WTC11 (cell line): ENCODE measurements at places on chromosomes 1 and 21. TPM values are rescaled to one million over a fixed set of nuclear protein-coding genes. Genes with fewer than 3 reads are reported as not detected.

GRCh38 chr1:214583113-214583512, 19.9 kb upstream of the CENPF start:
- H3K36me3 ChIP-seq, result peaks cover under 1% of the 10 kb centered on the region; the same call in 1 of the 2 replicates
- peak overlapping the region; percentile 2; the same call in 1 of the 2 replicates for H3K27ac ChIP-seq
- H3K27me3 ChIP-seq, result no peaks in the 10 kb centered on the region
- no peak for DNase-seq
- no peak overlapping the region for H3K4me3 ChIP-seq
- peaks cover 18% of the 10 kb centered on the region for H3K4me1 ChIP-seq

DNA sequence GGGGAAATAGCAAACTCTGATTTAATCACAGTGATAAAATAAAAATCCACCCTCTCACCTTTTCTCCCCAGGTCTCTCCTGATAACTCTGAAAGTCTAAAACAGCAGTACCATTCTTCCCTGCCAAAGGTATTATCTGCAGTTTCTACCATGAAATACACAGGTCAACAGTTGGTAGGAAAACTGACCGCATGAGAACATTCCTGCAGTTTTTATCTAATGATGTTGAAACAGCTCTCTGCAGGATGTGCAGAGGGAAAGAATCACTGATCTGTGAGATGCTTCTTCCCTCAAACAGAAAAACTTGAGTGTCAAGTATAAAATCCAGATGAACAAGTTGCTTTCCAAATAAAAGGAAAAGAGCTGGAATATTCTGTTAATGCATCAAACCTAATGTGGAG, 39.1 kb downstream of the KCNJ6 start:
- no peak overlapping the region for H3K4me3 ChIP-seq
- no peak overlapping the region for H3K27ac ChIP-seq
- no peaks in the 10 kb centered on the region for H3K27me3 ChIP-seq
- no peak for DNase-seq

- DNase-seq, result no peak
- no peaks in the 10 kb centered on the region for H3K36me3 ChIP-seq
- peaks cover 40% of the 10 kb centered on the region for H3K27me3 ChIP-seq
- peaks cover 12% of the 10 kb centered on the region; the same call in 1 of the 2 replicates for H3K4me1 ChIP-seq
Observed at GRCh38 chr1:182794091-182794490, 4.5 kb downstream of the NPL start.

- no peak overlapping the region for H3K27ac ChIP-seq
- DNase-seq, result no peak
- H3K36me3 ChIP-seq, result no peaks in the 10 kb centered on the region
- H3K4me3 ChIP-seq, result no peak overlapping the region
- no peaks in the 10 kb centered on the region; the same call in none of the 2 replicates for H3K27me3 ChIP-seq
Observed at GRCh38 chr1:160774886-160775719, 20.9 kb upstream of the LY9 start.

DNA sequence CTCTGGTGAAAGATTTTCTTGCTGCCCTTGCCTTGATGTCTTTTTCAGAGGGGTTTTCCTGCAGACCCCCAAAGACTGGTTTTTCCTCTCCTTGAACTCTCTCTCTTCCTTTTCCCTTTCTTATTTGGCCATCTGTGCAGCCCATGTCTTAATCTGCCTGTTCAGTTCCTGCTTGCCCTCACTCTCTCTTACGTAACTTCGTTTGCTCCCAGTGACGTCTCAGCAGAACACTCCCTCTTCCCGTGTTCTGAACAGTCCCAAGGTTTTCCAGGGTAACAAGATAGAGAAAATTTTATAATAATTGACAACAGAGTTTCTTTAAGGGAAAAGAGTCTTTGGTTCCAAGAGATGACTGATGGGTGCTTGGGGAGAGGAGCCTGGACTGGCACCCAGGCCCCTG, 109.1 kb upstream of the LMO4 start:
- no peaks in the 10 kb centered on the region for H3K27me3 ChIP-seq
- H3K27ac ChIP-seq, result no peak overlapping the region
- H3K4me3 ChIP-seq, result no peak overlapping the region
- H3K36me3 ChIP-seq, result peaks cover 18% of the 10 kb centered on the region
- DNase-seq, result no peak

DNA sequence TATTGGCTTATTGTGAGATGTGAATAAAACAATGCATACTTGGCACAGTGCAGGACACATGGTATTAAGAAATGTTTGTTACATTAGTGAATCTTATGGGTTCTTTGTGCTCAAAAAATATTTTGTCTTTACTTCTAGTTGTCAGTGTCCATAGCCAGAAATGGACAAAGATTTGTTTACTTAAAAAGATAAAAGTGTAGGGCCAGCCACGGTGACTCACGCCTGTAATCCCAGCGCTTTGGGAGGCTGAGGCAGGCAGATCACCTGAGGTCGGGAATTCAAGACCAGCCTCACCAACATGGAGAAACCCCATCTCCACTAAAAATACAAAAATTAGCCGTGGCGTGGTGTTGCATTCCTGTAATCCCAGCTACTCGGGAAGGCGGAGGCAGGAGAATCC, 654.6 kb upstream of the NEGR1 start:
- H3K36me3 ChIP-seq, result peaks cover 10% of the 10 kb centered on the region
- peaks cover 20% of the 10 kb centered on the region for H3K4me1 ChIP-seq
- H3K27me3 ChIP-seq, result no peaks in the 10 kb centered on the region
- no peak for DNase-seq

DNA sequence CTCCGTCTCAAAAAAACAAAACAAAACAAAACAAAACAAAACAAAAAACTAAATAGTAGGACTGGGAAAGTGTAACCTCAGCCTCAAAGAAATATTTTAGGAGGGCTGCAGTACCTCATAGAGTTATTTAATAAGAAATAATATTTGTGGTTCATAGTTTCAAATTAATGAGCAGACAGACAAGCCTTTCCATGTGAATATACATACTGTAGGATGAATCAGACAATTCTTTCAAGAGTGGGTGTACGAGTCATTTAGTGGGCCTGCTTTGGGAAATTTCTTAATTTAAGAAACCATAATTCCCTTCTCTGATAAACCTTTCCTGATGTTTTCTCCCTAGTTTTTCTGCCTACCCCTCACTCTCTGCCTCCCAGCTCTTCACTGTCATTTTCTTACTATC, 52.5 kb downstream of the CDC14A start:
- DNase-seq, result no peak
- peaks cover 17% of the 10 kb centered on the region for H3K4me1 ChIP-seq
- no peaks in the 10 kb centered on the region for H3K27me3 ChIP-seq
- H3K27ac ChIP-seq, result no peak overlapping the region

DNA sequence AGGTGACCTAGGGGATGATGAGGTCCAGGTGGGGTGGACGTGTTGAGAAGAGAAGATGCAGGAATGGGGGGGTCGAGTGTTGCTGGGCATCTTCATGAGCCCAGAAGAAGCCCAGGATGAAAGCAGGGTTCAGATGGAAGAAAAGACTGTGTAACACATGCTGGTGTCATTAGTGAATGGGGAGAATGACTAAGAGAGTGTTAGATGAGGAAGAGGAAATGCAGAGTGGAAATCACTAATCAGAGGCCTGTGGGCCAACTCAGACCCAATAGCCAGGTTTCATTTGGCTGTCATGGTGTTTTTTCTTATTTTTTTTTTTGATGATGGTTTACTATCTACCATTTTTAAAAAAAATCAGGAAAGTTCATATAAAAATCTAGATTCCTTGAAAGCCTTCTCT, 180.8 kb upstream of the CAMK1G start:
- H3K27me3 ChIP-seq, result no peaks in the 10 kb centered on the region
- no peak overlapping the region for H3K27ac ChIP-seq
- H3K4me3 ChIP-seq, result no peak overlapping the region

DNA sequence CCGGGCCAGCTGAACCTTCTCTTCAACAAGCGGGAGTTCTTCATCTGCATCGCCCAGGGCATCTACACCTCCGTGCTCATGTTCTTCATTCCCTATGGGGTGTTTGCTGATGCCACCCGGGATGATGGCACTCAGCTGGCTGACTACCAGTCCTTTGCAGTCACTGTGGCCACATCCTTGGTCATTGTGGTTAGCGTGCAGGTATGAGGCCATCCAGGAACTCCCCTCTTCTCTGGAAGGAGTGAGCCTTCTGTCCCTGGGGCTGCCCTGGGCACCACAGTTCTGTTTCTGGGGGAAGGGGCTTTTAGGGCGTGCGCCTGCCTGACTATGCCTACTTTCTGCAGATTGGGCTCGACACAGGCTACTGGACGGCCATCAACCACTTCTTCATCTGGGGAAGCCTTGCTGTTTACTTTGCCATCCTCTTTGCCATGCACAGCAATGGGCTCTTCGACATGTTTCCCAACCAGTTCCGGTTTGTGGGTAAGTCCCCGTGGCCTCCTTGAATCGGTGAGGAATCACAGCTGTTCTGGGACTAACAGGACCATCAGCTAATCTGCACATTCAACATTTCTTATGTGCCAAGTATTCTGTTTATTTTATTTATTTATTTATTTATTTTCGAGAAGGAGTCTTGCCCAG, 21.1 kb downstream of the ATP8B2 start:
- no peak overlapping the region for H3K4me3 ChIP-seq
- no peak overlapping the region for H3K27ac ChIP-seq
- peaks cover 66% of the 10 kb centered on the region for H3K36me3 ChIP-seq
- peaks cover 2% of the 10 kb centered on the region; the same call in 1 of the 2 replicates for H3K27me3 ChIP-seq
- no peak for DNase-seq

DNA sequence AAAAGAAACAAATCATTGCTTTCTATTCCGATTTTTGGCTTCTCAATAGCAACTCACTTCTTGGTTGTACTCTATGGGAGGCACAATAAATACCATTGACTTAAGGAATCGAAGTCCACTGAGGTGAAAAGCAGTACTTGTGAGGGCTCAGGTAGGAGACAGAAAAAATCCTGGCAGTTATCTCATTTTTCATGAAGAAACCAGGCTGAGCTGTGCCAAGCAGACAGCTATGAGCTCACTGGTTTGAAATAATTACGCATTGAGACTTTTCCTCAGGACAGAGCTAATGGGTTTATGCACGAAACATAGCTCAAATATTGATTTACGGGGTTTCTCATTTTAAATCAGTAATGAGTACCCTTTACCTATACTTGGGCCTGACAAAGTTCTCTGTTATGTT, 18.5 kb downstream of the COLGALT2 start:
- no peak overlapping the region for H3K4me3 ChIP-seq
- no peaks in the 10 kb centered on the region for H3K36me3 ChIP-seq
- H3K4me1 ChIP-seq, result peaks cover 15% of the 10 kb centered on the region
- H3K27ac ChIP-seq, result no peak overlapping the region

- no peak overlapping the region for H3K4me3 ChIP-seq
- H3K27ac ChIP-seq, result no peak overlapping the region
- no peaks in the 10 kb centered on the region for H3K36me3 ChIP-seq
- no peak for DNase-seq
- peaks cover 25% of the 10 kb centered on the region for H3K4me1 ChIP-seq
Observed at GRCh38 chr1:185768371-185768770, 34.2 kb downstream of the HMCN1 start.

- H3K4me3 ChIP-seq, result no peak overlapping the region
- no peak overlapping the region for H3K27ac ChIP-seq
- DNase-seq, result no peak
- H3K4me1 ChIP-seq, result no peaks in the 10 kb centered on the region; the same call in 1 of the 2 replicates
Observed at GRCh38 chr1:234862360-234862943, 252.5 kb upstream of the IRF2BP2 start.

GRCh38 chr1:107309962-107310361, 169.1 kb downstream of the NTNG1 start:
- no peak for DNase-seq
- no peak overlapping the region for H3K27ac ChIP-seq
- no peak overlapping the region for H3K4me3 ChIP-seq
- no peaks in the 10 kb centered on the region for H3K27me3 ChIP-seq
- no peaks in the 10 kb centered on the region for H3K4me1 ChIP-seq

- H3K27me3 ChIP-seq, result no peaks in the 10 kb centered on the region
- H3K4me1 ChIP-seq, result peaks cover 3% of the 10 kb centered on the region; the same call in 1 of the 2 replicates
- DNase-seq, result no peak
Observed at GRCh38 chr1:169144941-169145626, 38.6 kb downstream of the ATP1B1 start.

DNA sequence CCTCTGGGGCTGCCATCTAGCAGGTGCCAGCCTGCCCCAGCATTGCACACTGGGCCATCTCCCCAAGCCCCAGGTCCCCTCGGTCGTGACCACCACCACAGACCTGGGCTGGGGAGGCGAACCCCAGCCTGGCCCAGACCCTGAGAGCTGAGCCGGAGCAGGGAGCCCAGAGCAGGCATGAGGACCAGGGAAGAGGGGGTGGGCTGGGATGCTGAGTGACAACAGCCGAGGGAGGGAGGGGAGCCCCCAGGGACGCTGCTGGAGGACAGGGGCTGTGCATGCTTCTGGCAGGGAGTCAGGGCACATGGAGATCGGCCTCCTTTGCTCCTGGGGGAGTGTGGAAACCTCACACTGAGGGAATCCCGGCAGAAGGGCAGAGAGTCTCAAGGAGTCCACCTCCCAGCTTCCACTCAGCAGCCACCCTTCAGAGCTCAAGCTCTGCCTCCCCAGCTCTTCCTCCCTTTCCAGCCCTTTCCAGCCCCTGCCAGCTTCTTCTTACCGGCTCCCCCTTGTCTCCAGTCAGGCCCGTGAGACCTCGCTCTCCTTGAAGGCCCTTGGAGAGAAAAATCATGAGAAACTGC, 23.7 kb upstream of the PEF1 start:
- peaks cover 19% of the 10 kb centered on the region for H3K4me1 ChIP-seq
- no peaks in the 10 kb centered on the region for H3K36me3 ChIP-seq
- H3K27ac ChIP-seq, result no peak overlapping the region

- peaks cover 69% of the 10 kb centered on the region for H3K4me1 ChIP-seq
- H3K27ac ChIP-seq, result peak overlapping the region; percentile 96
- H3K27me3 ChIP-seq, result no peaks in the 10 kb centered on the region; the same call in none of the 2 replicates
- peaks cover 29% of the 10 kb centered on the region for H3K36me3 ChIP-seq
- no peak overlapping the region for H3K4me3 ChIP-seq
Observed at GRCh38 chr1:119341372-119341947, 27.1 kb upstream of the HAO2 start.

GRCh38 chr1:226827458-226827857, 43.0 kb upstream of the PSEN2 start:
- peaks cover 13% of the 10 kb centered on the region for H3K4me1 ChIP-seq
- peak overlapping the region; percentile 74; the same call in 1 of the 2 replicates for H3K27ac ChIP-seq
- peak; percentile 43 for DNase-seq
- H3K4me3 ChIP-seq, result no peak overlapping the region
- H3K36me3 ChIP-seq, result no peaks in the 10 kb centered on the region
- peaks cover 2% of the 10 kb centered on the region; the same call in 1 of the 2 replicates for H3K27me3 ChIP-seq

The MCOLN2 gene
- total RNA-seq, result 3.8 to 5.4 TPM (median 4.8 TPM) in 3 replicates

The ZNF362 gene
- 23.9 to 25.7 TPM (median 24.2 TPM) in 3 replicates for total RNA-seq

The OLFM3 gene
- 0.25 to 0.37 TPM (median 0.32 TPM) in 3 replicates for total RNA-seq

The CGN gene
- total RNA-seq, result 52.4 to 68.7 TPM (median 55.6 TPM) in 3 replicates

The LRRN2 gene
- total RNA-seq, result 3.2 to 5.3 TPM (median 3.4 TPM) in 3 replicates

The DMAP1 gene
- total RNA-seq, result 40.9 to 44.4 TPM (median 42.3 TPM) in 3 replicates

The H6PD gene
- 7.4 to 7.9 TPM (median 7.8 TPM) in 3 replicates for total RNA-seq

The SCMH1 gene
- total RNA-seq, result 14.9 to 19.4 TPM (median 17.2 TPM) in 3 replicates

The AKR7A3 gene
- 1.3 to 1.5 TPM (median 1.5 TPM) in 3 replicates for total RNA-seq

The KIF21B gene
- 17.8 to 19.4 TPM (median 18.0 TPM) in 3 replicates for total RNA-seq

The IL20 gene
- total RNA-seq, result not detected in 3 replicates

The OR10Z1 gene
- not detected in 3 replicates for total RNA-seq

The PRKACB gene
- total RNA-seq, result 16.8 to 19.2 TPM (median 18.4 TPM) in 3 replicates
